ENCODE measurements at places on chromosomes 4 and X. TPM values are rescaled to one million over a fixed set of nuclear protein-coding genes. Genes with fewer than 3 reads are reported as not detected.

GLRA2 gene
- total RNA-seq: not detected

NAP1L3 gene
- not detected for total RNA-seq

EFHC2 gene
- total RNA-seq: 0.22 TPM

TBC1D1 gene
- total RNA-seq: 44.6 TPM

ZNF674 gene
- 2.4 TPM for total RNA-seq

ADRA2C gene
- 4.6 TPM for total RNA-seq

LAMP2 gene
- total RNA-seq: 192 TPM

ARSH gene
- not detected for total RNA-seq

GAB3 gene
- 4.4 TPM for total RNA-seq

SPANXD gene
- not detected for total RNA-seq

SLC25A53 gene
- total RNA-seq: 1.7 TPM

CT45A3 gene
- not detected for total RNA-seq

CDKL2 gene
- 0.13 TPM for total RNA-seq

GUCY1A1 gene
- 7.8 TPM for total RNA-seq

LRIT3 gene
- 0.15 TPM for total RNA-seq

ZFX gene
- 32.8 TPM for total RNA-seq

CXorf49 gene
- total RNA-seq: not detected

NPNT gene
- total RNA-seq: 16.0 TPM

GRSF1 gene
- 33.4 TPM for total RNA-seq

FMR1NB gene
- not detected for total RNA-seq

NSUN7 gene
- 4.2 TPM for total RNA-seq

ARAP2 gene
- total RNA-seq: 62.4 TPM

PHKA2 gene
- 10.1 TPM for total RNA-seq

GLOD5 gene
- not detected for total RNA-seq

FAM193A gene
- total RNA-seq: 17.1 TPM

BMX gene
- total RNA-seq: not detected

PRR32 gene
- not detected for total RNA-seq

CT47B1 gene
- not detected for total RNA-seq

SLC26A1 gene
- not detected for total RNA-seq

EVC2 gene
- 5.0 TPM for total RNA-seq

UGT8 gene
- 1.2 TPM for total RNA-seq

ZCCHC18 gene
- not detected for total RNA-seq

BMP15 gene
- total RNA-seq: not detected

FGA gene
- total RNA-seq: not detected

RTL5 gene
- 3.6 TPM for total RNA-seq

GALNTL6 gene
- total RNA-seq: not detected

DRP2 gene
- total RNA-seq: not detected

CD99 gene
- 175 TPM for total RNA-seq

L1CAM gene
- total RNA-seq: 1.5 TPM

CXCL11 gene
- total RNA-seq: not detected

ADH6 gene
- not detected for total RNA-seq

ASMT gene
- not detected for total RNA-seq

ANXA3 gene
- 60.3 TPM for total RNA-seq

GPR173 gene
- total RNA-seq: 0.18 TPM

PDE6B gene
- 4.4 TPM for total RNA-seq

CTAG2 gene
- not detected for total RNA-seq

ZNF711 gene
- total RNA-seq: 2.2 TPM

BEX1 gene
- not detected for total RNA-seq

PRICKLE3 gene
- total RNA-seq: 33.8 TPM

AVPR2 gene
- 0.19 TPM for total RNA-seq

PHKA1 gene
- 6.6 TPM for total RNA-seq

CHRDL1 gene
- 11.4 TPM for total RNA-seq

PCDH19 gene
- 0.76 TPM for total RNA-seq
